T-helper 2 cell treated with Interferon-gamma antibody and Interleukin-4, amounts not matched to agents 5 μg/mL and 100 μg/mL, for 36 hours (primary cell): ENCODE measurements at places on chromosomes 2 and 18.

DNA sequence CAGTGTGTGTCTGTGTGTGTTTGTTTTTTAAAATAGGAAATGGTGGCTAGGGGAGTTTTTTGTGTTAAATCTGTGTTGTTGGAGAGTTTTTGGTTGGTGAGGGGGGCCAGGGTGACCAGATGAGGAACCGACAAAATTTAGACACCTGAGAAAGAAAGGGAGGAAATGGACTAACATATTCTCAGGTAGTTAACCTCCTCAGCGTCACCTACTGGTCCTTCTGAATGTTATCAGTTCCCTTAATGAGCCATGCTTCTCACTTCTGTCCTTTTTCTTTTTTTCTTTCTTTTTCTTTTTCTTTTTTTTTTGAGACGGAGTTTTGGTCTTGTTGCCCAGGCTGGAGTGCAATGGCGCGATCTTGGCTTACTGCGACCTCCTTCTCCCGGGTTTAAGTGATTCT lies 107.0 kb downstream of the FMNL2 start:
- DNase-seq = no peak

DNA sequence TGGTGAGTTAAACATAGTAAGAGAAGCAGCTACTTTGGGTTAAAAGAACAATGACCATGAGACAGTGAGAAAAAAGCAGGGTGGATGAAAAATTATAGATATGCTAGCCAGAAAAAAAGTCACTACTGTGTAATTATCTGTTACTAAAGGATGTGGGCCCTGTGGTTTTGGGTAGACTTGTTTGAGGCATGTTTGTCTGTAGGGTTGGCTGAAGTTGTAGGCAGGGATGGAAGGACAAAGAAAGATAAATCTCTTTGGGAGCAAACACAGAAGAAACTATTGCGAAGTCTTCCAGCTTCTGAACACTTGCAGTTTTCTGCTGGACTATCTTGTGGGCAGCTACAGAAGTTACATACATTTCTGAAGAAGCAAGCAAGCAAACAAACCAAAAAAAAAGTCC lies 28.2 kb downstream of the RND3 start:
- no peak for DNase-seq

- no peak for DNase-seq
Measured at GRCh38 chr2:195003881-195004471, 653.0 kb upstream of the SLC39A10 start.

- DNase-seq = no peak
Measured at GRCh38 chr2:162174746-162175145, 22.7 kb upstream of the GCG start.

- no peak for DNase-seq
Measured at GRCh38 chr18:6355789-6356589, 58.7 kb downstream of the L3MBTL4 start.

DNA sequence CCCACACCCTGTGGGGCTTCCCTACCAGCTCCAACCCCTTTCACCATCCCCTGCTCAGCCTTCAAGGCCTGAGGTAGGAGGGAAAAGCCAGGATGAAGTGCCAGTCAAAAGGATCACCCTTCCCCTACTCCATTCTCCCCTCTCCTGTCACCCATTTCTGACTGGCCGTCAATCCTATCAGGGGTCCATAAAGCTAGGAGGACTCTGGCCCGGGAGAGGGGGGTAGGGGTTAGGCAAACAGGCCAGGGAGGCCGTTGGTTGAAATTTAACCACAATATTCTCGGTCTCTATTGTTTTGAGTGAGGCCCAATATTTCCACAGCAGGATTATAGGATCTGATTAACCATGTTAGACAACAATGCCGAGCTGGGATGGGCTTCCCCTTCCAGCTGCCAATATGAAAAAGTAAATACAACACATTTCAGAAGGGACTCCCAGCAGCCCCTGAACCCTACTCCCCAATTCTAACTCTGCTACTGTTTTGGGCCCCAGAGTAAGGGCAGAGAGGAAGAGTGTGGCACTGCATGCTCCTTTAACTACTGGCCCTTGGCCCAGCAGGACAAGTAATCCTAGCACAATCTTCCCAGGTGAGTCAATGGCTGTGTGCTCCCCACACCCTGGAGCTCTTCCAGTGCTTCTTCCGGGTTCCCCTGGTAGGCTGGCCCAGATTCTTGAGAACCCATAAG lies 10.6 kb upstream of the IHH start:
- DNase-seq = no peak

- no peak for DNase-seq
Measured at GRCh38 chr18:8730080-8730827, 24.9 kb downstream of the MTCL1 start.
